ENCODE measurements at places on chromosomes 5 and 9.

DNA sequence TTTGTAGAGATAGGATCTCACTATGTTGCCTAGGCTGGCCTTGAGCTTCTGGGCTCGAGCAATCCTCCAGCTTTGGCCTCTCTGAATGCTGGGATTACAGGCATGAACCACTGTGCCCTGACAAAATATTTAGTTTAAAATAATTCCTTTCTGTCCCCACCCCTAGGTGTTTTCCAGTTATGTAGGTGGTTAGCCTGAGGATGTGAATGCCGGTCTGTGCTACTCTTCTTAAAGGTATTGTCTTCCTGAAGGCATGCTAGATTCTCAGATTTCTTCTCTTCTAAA is 56.7 kb upstream of the BASP1 start:
- DNase-seq = no peak

DNA sequence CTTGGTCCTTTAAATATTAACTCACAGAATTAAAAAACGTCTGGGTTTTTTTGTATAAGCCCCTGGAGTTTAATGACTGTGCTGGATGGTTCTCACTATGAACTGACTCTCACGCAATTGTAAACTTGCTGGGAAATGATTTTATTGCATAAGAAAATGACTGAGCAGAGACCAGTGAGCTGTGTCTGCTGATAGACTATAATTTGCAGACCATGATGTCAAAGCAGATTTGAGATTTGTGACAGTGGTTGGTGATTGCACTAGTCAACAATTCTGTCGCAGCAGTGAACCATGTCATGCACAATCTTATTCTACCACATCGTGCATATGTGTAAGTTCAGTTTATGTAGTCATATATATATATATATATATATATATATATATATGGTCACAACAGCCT is 85.7 kb upstream of the C9orf72 start:
- no peak for DNase-seq

- peak; percentile 86 for DNase-seq
Measured at GRCh38 chr5:72108202-72109061, 1.2 kb downstream of the MAP1B start.

DNA sequence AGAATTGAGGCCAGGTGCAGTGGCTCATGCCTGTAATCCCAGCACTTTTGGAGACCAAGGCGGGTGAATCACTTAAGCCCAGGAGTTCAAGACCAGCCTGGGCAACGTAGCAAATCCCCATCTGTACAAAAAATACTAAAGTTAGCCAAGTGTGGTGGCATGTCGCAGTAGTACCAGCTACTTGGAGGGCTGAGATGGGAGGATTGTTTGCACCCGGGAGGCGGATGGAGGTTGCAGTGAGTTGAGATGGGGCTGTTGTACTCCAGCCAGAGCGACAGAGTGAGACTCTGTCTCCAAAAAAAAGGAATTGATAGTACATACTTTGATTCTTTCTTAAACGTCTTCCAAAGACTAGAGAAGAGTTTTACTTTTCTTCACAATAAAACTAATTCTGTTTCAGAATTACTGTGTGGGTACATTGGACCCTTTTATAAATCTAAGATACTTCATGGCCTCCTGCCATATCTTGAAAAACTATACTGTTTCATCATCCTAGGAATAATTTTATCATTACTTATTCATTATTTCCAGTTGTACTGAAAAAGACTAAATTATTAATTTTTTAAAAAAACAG is 132.0 kb upstream of the GRHPR start:
- no peak for DNase-seq

DNA sequence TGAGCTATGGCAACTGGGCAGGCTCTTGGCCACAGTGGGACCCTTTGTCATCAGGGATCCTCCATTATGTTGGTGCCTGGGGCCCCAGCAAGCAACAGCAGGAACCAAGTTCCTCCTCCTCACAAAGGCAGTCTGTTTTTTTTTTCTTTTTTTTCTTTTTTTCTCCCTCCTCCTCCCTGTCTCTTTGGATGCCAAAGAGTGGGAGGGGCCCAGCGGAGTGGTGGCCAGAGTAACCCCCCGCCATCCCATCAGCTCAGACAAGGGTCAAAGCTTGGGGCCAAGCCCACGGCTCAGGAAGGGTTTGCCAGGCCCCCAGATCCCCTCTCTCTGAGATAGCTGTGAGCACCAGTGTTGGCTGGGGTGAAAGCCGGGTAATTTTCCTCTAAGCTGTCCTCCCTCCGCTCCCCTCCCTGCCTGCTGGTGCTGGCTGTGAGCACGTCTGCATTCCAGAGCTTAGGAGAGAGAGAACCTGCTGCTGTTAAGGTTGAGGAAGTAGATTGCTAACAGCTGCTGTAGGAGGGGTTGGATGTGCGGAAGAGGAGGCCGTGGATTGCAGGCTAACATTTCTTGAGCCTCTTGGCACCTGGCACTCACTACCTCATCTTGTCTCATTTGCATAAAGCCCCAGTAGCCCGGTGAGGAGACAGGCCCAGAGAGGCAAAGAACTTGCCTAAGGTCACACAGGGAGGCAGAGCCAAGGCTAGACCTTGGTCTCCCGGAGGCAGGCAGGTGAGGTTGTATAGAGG is 21.2 kb downstream of the GSN start:
- DNase-seq = peak; percentile 68

DNA sequence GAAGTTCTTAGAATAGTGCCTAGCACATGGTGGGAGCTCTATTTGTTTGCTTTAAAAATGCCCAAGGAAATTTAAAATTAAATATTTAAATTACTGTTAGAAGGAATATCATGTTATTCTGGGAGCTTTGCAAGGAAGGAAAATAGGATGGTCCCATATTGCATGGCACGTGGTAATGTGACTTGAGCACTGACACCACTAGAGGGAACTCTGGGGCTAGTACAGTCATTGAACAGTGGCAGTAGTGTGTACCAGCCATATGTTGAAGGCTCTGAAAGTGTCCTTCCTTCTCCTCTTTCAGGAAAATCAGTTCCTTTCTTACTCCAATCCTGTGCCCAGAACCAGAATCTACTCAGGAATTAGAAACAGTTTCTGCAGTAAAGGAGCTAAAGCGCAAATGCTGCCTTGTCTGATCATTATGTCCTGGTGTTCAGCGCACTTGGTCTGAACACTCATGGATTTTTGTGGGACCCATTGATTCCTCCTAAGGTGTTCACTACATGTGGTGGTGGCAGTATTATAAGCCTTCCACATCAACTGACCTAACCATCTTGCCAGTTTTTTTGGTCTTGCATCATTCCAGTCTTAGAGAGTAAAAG is 54.1 kb downstream of the GDA start:
- no peak for DNase-seq

- peak; percentile 58 for DNase-seq
Measured at GRCh38 chr5:157143127-157143971, 684 bp upstream of the MED7 start.

DNA sequence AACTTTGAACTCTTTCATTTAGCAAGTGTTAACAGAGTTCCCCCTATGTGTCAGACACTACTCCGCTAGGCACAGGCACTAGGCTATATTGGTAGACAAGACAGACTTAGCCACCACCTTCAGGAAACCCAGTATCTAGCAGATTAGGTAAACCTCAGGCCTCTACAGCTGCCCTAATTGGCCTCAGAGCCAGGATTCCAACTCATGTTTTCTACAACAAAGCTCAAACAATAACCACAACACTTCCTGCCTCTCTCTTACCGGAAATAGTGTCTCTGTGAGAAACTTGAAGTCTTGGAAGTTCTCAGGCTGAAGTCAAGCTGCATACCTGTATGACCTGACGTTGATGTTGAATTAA is 116.6 kb upstream of the SLC44A1 start:
- no peak for DNase-seq

GRCh38 chr9:89748021-89748670 is 143.3 kb downstream of the GADD45G start:
- no peak for DNase-seq

DNA sequence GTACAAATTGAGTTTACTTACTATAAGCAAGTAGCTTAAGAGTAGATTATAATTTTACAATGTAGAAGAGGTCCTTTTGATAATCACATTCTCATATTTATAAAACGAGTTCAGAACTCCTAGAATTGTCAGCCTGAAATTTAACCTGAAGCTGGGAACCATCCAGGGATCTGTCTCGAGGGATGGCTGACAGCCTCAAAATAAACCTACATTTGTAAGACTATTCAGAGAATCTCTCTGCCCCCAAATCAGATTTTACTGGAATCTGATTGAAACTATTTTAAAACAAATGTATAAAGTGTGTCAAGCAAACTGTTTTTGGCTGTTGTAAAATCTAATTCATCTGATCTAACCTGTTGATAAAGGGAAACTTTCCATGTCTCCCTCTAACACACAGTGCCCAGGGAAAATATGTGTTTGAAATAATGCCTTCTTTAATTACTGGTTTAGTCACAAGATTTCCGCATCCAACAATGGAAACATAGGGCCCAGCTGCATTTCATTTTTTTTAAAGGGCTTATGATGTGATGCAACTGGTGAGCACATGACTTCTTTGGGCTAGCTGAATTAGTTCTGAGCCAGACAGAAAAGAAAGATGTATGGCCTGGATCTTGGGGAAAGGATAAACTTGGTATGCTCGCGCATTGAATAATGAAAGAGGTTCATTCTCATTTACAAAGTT is 30.3 kb downstream of the SLC25A46 start:
- no peak for DNase-seq

- DNase-seq = peak; percentile 57
Measured at GRCh38 chr5:154446195-154447088, 645 bp downstream of the SAP30L start.

DNA sequence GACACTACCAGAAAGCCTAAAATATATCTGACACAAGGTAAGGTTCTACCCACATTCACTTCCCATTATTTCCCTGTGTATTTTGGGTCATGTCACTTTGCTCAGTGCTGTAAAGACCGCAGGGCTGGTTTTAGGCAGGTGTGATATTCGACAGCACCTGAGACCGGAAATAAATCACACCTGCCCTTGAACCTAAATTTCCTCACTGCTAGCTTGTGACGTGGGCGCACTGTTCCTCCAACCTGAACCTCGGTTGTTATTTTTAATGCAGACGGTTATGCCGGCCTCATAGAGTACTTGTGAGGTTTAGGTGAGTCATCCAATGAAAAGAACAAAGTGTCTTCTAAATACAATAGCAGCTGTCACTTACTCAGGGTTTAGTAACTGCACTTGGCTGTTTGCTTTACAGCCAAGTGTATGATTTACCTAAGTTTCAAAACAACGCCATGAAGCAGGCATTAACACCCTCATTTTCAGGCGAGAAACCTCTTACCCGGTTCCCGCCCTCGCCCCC is 20.7 kb upstream of the ZNF782 start:
- DNase-seq = no peak
